ENCODE measurements at places on chromosomes 5 and 9.

- no peak for DNase-seq
These were observed 18.4 kb downstream of the RUFY1 start for GRCh38 chr5:179568721-179569120.

- no peak for DNase-seq
These were observed 50.0 kb downstream of the MCCC2 start for GRCh38 chr5:71637133-71637532.

- DNase-seq: no peak
These were observed 341.8 kb downstream of the MAN2A1 start for GRCh38 chr5:110031402-110032140.

DNA sequence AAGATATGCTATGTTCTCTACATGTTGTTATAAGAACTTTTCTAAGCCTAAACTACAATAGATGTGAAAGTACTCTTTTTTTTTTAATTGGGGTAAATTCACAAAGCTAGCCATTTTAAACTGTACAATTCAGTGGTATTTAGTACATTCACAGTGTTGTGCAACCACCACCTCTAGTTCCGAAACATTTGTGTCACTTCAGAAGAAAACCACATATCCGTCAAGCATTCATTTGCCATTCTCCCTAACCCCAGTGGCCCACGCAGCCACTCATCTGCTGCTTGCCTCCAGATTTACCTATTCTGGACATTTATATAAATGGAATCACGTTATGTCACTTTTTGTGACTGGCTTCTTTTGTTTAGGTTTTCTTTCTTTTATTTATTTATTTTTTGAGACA lies 43.1 kb downstream of the SPTAN1 start:
- no peak for DNase-seq

- no peak for DNase-seq
These were observed 5.6 kb upstream of the IARS1 start for GRCh38 chr9:92299116-92299515.

DNA sequence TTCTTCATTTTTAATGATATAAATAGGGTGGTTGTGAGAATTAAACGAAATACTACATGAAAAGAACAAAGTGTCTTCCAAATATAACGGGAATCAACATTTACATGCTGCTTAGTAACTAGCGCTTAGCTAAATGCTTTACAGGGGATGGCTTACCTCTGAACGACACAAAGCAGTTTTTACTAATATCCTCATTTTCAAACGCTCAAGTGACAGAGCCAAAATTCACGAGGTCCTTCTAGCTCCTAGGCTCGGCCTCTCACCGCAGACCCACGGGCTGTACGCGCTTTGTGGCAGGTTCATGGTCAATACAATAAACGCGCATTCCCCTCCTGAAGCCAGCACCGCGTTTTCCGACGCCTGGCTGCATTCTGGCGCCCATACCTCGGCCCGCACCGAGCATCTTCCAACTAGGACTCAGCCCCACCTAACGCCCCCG lies 442 bp downstream of the ZNF510 start:
- DNase-seq: no peak

DNA sequence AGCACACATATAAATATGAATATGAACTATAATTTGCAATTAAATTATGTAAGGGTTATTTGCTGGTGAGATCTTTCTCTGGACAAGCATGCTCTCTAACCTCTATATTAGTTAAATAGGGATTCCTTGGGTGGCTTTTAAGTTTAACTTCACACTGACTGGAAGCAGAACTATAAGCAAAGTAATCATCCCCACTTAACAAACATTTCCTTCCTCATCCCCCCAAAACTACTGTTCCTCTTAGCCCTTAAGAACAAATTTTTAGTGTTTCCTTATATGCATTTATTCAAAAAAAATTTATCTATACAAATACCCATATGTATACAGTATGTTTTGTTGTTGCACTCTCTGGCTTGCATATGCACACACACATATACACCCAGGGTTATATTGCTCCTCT lies 512.1 kb upstream of the MEF2C start:
- DNase-seq: no peak

DNA sequence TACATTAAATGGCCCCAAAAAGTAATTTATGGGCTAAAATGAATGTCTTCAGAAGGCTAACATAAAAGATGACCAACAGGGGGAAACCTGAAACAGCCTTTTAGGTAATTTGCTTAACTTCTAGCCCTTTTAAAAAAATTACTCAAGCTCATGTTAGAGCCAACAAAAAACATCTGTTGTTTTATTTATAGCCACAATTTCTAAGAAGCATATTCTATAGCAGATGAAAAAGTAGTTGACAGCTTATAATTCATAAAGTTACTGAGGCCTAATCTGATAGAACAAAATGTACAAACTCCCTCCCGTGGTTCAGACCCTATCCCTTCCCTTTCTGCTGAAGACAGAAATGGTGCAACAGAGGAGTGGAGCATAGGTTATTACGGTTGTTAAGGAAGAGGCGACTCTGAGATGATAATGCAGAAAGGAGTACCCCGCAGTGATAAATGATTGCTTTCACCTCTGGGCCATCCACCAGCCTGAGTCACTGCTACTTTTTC lies 46.1 kb downstream of the PIK3R1 start:
- DNase-seq: no peak

DNA sequence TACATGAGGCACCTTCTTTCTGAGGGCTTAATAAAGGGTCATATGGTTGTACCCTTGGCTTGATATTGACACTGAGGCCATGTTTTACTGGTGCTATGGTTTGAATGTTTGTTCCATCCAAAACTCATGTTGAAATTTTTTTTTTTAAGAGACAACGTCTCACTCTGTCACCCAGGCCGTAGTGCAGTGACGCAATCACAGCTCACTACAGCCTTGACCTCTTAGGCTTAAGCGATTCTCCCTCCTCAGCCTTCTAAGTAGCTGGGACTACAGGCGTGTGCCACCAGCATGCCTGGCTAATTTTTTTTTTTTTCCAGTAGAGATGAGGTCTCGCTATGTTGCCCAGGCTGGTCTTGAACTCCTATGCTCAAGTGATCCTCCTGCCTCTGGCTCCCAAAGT lies 20.9 kb downstream of the FAM151B start:
- no peak for DNase-seq

GRCh38 chr5:23139338-23140171 lies 286.4 kb upstream of the CDH12 start:
- no peak for DNase-seq

- DNase-seq: no peak
These were observed 291.2 kb downstream of the TMEM167A start for GRCh38 chr5:82785882-82786509.

GRCh38 chr9:80867731-80868130 lies 821.6 kb downstream of the TLE1 start:
- no peak for DNase-seq

- no peak for DNase-seq
These were observed 101.3 kb downstream of the WDR41 start for GRCh38 chr5:77390795-77391194.

DNA sequence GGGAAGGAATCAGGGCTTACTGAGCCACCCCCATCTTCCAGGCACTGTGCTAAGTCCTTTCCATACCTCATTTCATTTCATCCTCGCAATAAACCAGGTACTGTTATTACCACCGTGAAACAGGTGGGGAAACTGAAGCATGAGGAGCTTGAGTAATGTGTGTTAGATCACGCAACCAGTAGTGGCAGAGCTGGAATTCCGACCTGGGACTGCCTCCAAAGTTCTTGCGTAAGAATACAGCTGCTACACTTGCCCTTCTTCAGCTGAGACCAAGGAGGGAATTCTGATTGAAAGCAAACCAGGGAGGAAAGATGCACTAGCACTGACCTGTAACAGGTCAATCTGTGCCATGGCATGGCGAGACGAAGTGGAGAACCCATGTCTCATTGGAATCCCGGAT lies 113.4 kb upstream of the MSX2 start:
- DNase-seq: no peak

DNA sequence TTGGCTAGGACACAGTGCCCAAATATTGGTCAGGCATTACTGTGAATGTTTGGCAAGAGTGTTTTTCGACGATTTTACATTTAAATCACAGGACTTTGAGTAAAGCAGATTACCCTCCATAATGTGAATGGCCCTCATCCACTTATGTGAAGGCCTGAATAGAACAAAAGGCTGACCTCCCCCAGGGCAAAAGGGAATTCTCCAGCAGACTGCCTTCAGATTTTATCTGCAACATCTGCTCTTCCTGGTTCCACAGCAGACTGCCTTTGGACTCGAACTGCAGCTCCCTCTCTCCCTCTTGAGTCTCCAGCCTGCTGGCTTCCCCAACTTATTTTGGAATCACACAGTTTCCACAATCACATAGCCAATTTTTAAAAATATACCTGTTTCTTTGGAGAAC lies 7.1 kb upstream of the TMEM215 start:
- DNase-seq: no peak

DNA sequence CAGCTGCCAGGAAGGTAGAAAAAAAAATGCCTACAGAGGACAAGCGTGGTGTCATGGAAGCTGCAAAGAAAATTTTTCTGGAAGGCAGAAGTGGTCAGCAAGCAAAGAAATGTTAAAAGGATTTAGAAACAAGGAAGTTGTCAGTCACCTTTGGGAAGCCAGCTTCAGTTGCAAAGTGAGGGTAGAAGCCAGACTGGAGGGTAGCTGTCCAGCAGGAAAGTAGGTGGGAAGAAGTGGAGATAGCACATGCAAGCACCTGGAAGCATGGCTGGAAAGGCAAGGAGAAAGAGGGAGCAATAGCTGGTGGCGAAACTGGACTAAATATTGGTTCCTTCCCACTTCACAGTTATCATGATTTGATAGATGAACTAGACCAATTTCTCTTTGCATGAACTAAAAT lies 54.3 kb downstream of the ADRB2 start:
- DNase-seq: no peak

DNA sequence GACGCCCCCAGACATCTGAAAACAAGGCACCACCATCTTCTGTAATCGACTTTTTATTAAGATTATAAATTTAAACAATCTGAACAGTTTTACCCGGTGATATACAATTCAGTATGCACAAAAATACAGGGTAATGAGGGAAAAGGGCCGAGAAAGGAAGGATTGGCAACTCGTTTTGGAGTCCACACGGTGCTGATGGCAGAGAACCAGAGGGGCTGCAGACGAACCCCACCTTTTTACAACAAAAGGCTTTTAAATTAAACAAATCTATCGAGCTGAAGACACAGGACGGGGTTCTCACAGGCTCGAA lies 2.6 kb downstream of the IER5L start:
- DNase-seq: no peak

GRCh38 chr5:1479581-1480188 lies 34.4 kb upstream of the SLC6A3 start:
- no peak for DNase-seq

GRCh38 chr9:97866848-97867247 lies 13.8 kb downstream of the FOXE1 start:
- DNase-seq: no peak

DNA sequence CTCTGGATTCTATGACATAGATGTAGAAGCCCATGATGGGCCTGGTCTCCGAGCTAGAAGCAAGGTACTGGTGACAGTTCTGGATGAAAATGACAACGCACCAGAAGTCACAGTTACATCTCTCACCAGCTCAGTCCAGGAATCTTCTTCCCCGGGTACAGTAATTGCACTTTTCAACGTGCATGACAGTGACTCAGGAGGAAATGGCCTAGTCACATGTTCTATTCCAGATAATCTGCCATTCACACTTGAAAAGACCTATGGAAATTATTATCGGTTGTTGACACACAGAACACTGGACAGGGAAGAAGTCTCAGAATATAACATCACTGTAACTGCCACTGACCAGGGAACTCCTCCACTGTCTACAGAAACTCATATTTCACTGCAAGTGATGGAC lies 1.3 kb downstream of the PCDHGA4 start:
- DNase-seq: no peak

DNA sequence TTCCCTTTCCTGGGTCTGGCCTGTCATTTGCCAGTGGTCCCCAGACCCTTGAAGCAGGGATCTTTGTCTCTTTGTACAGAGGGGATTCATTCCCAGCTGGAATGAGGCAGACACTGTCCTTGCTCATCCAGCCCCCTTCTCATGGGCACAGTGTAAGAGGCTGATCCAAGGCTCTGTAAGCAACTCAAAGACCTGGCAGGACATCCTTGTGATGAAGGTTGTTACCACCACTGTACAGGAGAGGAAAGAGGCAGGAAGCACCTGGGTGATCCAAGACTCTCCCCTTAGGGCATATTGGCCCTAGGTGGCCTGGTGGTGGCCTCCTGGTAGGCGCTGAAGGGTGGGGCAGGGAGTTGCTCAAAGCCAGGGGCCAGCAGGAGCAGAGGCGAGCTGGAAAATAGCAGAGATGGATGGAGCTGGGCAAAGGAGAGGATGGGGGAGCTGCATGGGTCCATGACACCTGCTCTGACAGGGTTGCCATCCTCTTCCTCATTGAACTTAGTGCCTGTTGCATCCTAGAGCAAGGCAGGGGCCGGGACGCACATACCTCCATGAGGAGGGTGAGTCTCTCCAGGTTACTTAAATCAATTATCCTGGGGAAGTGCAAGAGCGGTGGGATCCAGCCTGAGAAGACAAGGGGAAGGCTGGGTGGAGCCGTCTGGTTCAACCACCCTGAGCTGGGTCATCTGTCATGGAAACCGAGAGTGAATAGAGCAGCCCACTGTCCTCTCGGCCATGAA lies 9.8 kb upstream of the GADD45G start:
- no peak for DNase-seq

DNA sequence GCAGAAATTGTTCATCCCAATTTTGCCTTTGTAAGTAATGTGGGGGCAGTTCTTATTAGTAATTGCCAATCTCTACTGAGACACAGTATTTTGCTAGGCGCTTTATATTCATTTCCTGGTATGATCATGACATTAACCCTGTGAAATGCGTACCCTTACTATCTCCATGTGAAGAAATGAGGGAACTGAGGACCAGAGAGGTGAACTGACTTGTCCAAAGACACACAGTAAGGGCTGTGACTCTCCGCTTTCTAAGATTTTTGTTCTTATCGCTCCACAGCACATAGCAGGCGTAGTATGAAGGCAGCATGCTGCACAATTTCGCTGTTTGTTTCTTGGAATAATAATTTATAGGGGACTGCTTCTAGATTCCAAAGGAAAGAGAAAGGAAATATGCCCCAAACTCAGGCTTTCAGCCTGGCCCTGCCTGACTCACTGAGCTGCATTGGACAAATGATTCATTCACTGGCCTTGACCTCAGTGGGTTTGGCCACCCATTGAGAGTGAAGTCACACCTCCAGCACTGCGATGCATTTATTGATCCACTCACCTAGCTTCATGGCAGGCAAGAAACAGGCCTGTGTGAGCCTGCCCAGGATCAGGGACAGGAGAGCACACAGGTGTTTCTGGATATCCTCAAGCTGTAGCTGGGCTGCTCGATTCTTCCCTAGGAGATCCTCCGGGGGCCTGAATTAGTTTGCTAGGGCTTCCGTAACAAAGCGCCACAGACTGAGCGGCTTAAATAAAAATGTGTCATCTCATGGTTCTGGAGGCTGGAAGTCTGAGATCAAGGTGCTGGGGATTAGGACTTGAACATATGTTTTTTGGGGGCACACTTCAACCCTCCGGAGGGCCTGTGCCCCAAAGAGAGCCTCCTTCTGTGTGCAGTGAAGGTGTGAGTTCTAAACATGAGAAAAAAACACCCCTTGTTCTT lies 7.2 kb upstream of the DUSP1 start:
- no peak for DNase-seq
